Activated T-helper 2 cell treated with anti-CD3 and anti-CD28 coated beads, Interferon-gamma antibody, Interleukin-2, Interleukin-4, amounts not matched to agents 10 μg/mL and 5 μg/mL and 100 μg/mL, durations not matched to agents 14 hours and 24 hours and 36 hours (primary cell): ENCODE measurements at places on chromosomes 2 and 18. TPM values are rescaled to one million over a fixed set of nuclear protein-coding genes. Genes with fewer than 3 reads are reported as not detected.

HRH4 gene
- 0.16 and 0.21 TPM in 2 replicates for total RNA-seq

NFATC1 gene
- 95.0 and 99.9 TPM in 2 replicates for total RNA-seq

LONRF2 gene
- total RNA-seq: 0.21 and 0.28 TPM in 2 replicates

KLHL30 gene
- not detected in 2 replicates for total RNA-seq

ZNF2 gene
- total RNA-seq: 3.3 and 3.6 TPM in 2 replicates

TBR1 gene
- 0.02 TPM in 1 of 2 replicates, not detected in the other for total RNA-seq

SATB2 gene
- total RNA-seq: 0.05 TPM in 2 replicates

GRCh38 chr2:212928681-212929080 is 222.7 kb downstream of the IKZF2 start:
- DNase-seq: no peak

DNA sequence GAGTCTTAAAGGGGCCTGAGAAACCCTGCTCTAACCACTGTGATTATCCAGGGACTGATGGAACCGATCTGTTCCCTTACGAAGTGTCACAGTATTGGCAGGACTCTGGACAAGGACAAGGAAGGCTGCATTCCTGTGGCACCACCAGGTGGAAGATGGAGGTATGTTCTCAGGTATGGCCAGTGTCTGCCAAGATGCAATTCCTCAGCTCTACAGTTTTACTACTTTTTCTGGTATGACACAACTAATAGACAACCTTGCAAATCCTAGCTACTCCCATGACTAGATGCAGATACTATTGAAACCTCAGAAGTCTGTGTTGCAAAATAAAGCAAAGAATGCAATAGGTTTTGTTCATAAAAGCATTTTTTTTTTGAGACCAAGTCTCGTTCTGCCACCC is 14.6 kb downstream of the RAB31 start:
- DNase-seq: no peak

- DNase-seq: no peak
Observed at GRCh38 chr2:209519906-209520305, 96.1 kb downstream of the MAP2 start.

GRCh38 chr2:230974096-230974913 is 21.6 kb upstream of the SPATA3 start:
- DNase-seq: peak; percentile 57

GRCh38 chr2:65388051-65388531 is 44.3 kb downstream of the SPRED2 start:
- DNase-seq: no peak

DNA sequence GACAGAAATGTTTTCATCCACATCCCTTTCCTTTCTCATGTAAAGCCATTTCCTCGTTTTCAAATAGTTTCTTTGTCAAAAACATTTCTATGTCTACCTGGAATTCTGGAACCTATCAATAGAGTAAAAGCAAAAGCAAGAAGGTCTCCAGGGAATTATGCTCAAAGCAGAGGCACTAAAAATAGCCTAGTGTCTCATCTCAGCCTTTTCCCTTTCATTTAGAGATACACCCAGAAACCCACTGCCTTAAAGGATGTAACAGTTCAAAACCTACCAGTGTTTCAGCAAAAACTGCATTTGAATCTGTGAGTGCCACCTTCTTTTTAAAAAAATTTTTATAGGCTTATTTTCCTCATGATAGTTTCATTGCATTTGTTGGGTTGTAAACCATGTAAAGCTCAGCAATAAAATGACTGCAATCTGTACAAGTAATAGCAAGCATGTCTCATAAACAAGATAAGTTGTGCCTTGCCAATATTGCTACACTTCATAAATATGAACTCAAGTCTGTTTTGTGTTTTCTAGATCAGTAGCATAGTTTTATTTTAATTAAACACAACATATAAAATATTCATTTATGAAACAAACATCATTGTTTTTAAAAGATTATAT is 927.3 kb upstream of the ACVR2A start:
- no peak for DNase-seq

DNA sequence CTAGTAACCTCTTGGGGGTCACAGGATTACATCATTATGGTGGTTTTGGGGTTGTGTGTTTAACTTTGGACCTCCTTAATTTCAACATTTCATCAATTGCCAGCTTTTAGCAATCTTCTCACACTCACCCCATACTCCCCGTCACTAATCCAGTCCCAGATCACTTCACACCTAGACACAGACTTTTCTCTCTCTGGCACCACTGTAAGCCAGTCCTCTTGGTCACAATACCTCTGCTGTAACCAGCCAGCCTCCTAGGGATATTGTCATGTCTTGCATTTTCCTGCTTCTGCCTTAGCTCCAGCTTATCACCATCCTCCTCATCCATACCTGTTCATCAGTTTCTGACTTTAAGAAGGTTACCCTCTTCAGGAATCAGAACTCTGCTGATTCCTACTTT is 1.6 kb upstream of the STK17B start:
- DNase-seq: no peak

GRCh38 chr2:159982270-159982669 is 80.1 kb downstream of the PLA2R1 start:
- no peak for DNase-seq

DNA sequence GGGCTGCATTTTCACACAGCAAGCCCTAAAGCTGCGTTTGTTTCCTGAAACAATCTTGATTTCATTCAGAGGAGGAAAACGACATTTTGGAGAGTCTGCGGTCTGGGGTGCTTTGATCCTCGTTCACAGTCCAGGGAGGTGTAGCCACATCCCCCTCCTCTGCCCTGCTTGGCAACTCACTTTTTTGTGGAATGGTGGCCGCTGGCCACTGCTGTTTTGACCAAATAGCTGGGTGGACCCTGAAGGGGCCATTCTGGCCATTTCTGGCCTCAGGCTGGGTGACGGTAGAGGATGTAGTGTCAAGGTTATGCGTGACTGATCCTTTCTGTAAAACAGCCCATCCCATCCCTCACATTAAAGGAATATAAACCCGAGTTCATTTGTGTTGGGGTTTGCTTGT is 62.2 kb downstream of the INPP4A start:
- no peak for DNase-seq

DNA sequence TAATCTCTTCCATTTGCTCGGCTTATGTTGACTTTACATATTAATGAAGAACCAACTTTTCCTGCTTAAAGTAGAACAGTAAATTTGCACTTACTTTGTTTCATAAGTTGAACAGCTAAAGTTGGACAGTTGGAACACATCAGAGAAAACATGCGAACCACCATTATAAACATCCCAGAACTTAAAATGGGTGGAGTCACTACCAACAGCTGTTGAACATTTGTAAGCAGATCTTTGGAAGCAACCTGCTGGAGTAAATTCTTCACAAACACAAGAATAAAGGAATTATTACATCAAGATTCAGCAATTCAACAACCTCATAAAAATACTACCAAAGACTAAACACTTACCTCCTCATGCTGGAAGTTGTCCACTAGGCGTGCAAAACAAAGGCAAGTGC is 96.4 kb upstream of the DNER start:
- DNase-seq: no peak

DNA sequence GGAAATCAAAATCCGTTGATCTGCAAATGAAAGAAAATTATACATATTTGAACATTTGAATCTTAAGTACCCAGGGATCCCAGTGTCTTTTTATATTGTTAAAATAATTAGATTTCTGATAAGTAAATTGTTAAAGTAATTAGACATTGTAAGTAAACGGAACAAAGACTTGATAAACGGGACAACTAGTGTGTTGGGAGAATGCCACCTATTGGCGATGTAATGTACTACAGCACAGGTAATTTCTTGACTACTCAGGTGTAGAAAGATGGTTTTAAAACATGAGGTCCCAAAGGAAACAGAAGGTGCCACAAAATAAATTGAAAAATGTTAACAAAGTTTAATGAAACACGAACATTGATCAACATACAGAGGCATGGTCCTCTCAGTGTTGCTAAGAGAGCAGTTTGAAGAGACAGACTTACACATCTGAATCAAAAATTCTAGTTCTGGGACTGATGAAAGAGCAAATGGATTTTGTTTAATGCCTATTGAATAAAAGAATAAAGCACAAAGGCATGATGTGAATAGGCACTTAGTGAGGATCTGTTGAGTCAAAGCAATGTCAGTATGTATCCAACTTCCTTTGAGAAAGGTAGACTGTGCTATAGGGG is 103.4 kb upstream of the RASGRP3 start:
- no peak for DNase-seq

DNA sequence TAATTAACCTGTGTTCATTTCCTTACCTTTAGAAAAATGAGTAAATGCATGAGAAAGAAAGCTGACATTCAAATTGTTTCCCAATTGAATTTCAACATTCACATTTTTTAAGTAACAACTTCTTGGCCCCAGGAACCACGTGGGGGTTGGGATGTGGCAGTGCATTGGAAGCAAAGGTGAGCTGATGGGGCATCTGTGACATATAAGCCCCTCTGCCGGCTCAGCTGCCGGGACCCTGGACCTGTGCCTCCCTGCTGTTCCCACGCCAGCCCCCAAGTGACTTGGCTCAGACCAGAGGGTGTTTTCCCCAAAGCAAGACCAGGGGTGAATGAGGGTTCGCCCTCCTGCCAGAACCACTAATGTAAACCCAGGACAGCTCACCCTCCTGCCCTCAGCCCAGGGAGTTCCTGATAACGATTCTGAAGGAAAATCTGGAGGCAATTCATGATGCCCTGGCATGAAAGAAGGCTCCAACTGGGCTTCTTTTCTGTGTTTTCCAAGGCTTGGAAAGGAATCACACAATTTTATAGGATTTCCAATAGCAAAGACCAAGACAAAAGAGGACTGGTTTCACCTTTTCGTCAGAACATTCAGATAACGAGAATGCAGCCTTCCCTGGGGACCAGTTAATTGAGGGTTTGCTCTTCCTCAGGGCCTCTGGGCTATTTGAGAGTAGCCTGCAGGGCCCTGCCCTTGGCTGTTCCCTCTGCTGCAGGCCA is 193.2 kb upstream of the TWIST2 start:
- no peak for DNase-seq

DNA sequence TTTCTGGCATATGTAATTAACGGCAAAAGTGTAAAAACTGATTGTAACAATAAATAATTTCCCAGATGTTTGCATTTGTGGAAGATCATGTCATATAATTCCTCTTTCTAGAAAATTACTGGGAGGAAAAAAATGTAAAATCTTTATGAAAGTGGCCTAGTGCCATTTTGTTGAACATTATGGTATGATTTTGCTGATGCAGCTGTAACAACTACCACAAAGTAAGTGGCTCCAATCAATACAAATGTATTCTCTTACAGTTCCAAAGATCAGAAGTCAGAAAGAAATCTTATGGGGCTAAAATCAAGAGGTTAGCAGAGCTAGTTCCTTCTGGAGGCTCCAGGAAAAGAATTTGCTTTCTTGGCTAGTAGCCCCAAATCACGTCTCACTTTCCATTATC is 281.4 kb downstream of the CCDC178 start:
- DNase-seq: no peak

GRCh38 chr2:219071131-219071816 is 10.6 kb upstream of the IHH start:
- DNase-seq: no peak

DNA sequence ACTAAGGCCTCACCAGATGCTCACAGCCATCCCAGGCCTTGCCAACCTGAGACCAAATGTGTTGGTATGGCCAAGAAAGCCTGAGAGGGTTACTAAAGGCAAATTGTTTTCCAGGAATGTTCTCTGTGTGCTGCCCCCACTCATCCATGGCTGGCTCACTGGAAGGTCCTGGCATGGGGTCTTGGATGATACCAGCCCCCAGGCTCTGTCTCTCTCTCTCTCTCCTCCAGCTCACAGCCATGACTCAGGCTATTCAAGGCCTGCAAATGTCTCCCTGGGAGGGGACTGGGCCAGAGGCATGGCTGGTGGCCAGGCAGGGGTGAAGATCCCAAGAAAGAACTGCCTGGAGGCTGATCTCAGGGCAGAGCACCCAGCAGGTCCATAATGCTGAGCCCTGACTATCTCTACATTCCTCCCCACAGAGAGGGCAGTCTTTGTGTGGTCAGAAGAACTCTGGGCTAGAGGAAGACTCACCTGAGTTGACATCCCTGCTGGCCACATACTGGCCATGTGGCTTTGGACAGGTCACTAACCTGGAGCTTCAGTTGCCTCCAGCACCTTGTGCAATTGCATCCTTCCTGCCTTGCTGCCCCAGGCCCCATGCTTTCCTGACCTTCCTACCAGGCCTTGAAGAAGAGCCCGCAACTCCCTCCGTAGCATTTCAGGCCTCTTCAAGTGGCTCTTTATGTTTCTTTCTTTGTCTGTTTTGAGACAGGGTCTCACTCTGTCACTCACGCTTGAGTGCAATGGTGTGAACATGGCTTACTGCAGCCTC is 150.4 kb downstream of the ZFP36L2 start:
- no peak for DNase-seq

DNA sequence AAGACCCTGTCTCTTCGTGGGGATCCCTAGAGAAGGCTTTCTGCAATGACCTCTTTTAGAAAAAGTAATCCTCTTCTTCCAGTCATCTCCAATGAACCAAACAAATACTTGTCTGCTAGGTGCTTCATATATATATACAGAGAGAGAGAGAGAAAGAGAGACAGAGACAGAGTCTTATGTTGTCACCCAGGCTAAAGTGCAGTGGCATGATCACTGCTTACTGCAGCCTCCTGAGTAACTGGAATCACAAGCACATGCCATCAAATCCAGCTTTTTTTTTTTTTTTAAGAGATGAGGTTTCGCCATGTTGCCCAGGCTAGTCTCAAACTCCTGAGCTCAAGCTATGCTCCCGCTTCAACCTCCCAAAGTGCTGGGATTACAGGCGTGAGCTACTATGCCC is 18.6 kb upstream of the PKDCC start:
- DNase-seq: no peak

- DNase-seq: peak; percentile 82
Observed at GRCh38 chr2:12501469-12502158, 215.1 kb upstream of the TRIB2 start.

GRCh38 chr2:78977661-78978145 is 47.8 kb upstream of the REG3G start:
- DNase-seq: no peak

DNA sequence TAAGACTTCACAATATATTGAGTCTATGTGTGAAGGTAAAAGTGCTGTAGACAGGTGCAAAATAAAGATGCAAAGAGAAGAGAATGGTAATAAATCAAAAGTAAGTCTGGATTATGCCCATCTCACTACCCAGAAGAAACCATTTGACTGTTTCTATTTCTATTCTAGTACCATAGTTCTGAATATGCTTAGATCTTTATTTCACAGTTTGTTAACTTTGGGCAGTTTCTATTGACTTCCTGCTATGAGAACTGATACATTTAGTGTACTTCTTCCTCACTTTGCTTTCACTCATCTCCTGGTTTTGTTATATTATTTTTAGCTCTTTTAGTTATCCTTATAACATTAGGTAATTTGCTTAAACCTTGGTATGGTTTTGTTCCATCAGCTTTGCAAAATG is 94.9 kb downstream of the HS1BP3 start:
- no peak for DNase-seq

GRCh38 chr2:67079729-67080128 is 317.4 kb upstream of the ETAA1 start:
- no peak for DNase-seq

DNA sequence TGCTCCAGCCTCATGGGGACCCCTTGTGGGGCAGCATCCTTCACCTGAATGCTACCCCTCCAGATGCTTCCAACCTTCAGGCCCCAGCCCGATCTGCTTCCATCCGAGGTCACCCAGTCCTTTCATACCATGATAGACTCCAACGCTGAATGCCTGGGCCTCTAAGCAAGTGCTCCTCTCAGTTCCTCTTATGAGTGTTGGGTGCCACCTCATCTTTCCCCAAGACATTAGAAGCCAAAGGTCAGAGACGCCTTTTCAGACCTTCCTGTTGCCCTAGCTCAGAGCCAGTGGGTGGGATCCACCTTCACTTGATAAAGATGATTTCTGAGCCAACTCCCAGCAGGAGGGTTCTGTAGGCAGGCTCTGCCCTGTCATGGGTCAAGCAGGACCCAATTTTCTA is 174.5 kb upstream of the MGAT5 start:
- no peak for DNase-seq
